Aorta (tissue), 5 donors: ENCODE measurements at places on chromosomes 5 and 9. TPM values are rescaled to one million over a fixed set of nuclear protein-coding genes. Genes with fewer than 3 reads are reported as not detected.

- DNase-seq: no peak
Observed at GRCh38 chr5:80105698-80106439, 70.7 kb downstream of the THBS4 start.

DNA sequence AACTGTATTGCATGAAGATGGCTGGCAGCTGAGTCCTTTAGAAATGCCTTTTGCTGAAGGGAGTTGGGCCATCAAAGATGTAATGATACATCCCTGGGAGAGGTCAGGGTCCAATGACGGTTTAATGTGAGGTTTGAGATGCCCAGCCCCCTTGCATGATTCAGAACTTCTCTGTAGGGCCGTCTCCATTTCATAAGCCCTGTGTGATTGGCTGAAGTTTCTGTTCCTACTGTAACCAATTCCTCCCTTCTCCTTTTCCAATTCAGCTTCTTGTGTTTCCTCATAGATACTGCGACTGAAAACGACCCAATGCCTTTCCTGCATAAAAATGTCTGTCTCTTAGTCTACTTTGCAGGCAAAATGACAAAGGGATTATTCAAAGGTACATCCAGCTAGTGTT is 47.9 kb upstream of the ST8SIA4 start:
- no peak for DNase-seq

- DNase-seq: no peak
Observed at GRCh38 chr9:126365780-126366179, 39.2 kb downstream of the MVB12B start.

GRCh38 chr9:90642570-90643539 is at the start of gene DIRAS2:
Gene DIRAS2 (minus strand): TSS chr9:90642824. CDS start chr9:90613827, 28,997 bp downstream.
- peak; percentile 49 for DNase-seq

Gene TBCA
- 269 TPM for polyA plus RNA-seq

DNA sequence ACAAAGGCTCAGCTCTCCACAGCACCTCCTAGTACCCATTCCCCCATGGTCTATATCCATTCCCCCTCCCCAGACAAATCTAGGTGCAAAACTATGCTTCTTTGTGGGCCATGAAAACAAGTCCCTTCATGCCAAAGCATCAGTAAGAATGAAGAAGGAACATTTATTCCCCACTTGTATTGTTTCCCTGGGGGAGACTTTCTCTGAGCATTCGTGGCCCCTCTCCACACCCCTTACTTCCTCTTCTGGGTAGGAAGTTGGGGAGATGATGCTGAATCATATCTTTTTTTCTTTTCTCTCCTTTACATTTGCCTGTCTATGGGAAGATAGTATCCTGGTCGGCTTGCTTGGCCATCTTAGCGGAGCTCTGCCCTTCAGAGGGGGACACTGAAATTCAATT is 246.8 kb downstream of the NSG2 start:
- no peak for DNase-seq

DNA sequence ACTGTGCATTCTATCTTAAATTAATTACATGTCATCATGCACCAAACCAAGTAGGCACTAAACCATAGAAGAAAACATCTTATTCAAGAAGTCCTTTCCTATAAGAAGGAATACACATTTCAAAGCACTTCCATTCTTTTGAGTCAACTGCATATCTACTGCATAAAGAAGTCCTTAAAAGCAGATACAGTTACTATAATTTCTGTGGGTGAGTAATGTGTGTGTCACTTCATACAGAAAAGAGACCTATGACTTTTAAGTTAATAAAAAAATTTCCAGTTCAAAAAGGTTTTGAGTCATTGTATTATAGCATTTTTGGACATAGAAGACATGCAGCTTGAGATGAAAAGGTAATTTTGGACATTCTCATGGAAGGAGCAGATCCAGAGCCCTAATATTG is 125.0 kb downstream of the DTWD2 start:
- no peak for DNase-seq

GRCh38 chr5:8633259-8633658 is 764.3 kb downstream of the MTRR start:
- no peak for DNase-seq

- DNase-seq: no peak
Observed at GRCh38 chr5:157107508-157107907, 1.3 kb downstream of the HAVCR2 start.

Gene GRM6
- polyA plus RNA-seq: not detected

GRCh38 chr5:14749579-14750101 is 85.1 kb downstream of the OTULIN start:
- DNase-seq: no peak
